ENCODE measurements at places on chromosomes 7 and 10.

GRCh38 chr10:44950326-44951225, 9.0 kb upstream of the RASSF4 start:
- no peak for DNase-seq

DNA sequence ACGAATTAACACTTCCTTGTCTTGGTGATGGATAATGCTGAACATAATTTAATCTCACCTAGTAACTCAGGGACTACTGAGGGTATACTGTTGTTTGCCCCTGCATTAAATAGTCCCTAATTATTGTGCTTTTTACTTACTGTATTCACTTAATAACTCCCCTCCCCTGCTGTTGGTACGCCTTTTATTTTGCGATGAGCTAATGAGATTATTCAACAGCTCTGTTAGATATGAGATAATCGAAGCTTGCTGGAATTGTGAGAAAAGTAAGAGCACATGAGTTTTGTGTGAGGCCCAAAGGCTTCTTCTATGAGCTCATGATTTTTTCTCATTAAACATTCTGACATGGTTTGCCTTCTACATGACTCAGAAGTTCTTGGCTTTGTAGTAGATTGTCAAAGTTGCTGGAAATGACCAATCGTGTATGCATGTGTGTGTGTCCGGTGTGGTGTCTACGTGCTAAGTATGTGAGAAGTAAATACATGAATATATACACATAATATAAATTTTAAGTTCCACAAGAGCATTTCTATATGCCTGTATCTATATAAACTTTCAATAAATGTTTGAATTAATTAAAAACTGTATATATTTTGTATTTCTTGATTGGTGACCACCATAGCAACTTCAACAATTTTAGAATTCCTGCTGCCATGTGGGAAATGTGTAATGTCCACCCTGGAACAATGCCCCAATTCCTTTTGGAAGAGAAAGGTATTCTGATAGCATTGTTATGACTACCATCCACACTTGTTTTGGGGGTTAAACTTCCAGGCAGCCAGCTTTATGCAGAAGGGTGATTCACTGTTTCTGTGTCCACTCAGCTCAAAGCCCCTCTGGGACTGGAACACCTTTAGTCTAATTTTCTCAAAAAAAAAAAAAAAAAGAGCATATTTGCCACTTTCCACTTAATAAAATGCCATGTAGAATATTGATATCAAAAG, 106.2 kb downstream of the SAMD9 start:
- DNase-seq: no peak

DNA sequence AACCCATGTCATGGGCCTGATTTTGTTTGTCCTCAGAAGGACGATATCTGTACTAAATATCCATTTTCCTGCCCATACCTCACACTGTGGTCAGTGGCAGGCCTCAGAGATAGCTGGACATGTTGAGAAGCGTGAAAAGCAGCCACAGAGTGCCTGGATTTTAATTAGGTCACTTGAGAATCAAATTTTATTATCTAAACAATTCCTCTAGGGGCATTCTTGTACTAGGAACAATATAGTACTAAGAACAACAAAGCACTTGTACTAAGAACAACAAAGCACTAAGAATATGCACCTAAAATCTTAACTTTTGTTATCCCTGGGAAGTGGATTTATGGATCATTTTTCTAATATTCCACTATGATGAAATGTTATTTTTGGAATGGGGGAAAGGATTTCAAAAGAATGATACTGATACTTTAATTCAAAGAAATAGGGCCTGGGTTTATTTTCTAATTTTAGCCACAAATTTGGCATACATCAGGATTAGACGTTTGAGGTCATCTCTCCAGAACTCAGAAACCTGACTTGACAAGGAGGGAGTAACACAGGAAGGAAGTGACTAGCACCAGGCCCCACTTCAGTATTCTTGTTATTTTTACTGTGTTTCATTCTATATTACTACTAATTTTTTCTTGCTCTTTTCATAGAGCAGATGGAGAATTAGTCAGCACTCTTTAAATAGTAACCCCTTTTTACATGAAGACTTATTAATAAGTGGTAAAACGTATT, 112.2 kb downstream of the EXOC4 start:
- no peak for DNase-seq

DNA sequence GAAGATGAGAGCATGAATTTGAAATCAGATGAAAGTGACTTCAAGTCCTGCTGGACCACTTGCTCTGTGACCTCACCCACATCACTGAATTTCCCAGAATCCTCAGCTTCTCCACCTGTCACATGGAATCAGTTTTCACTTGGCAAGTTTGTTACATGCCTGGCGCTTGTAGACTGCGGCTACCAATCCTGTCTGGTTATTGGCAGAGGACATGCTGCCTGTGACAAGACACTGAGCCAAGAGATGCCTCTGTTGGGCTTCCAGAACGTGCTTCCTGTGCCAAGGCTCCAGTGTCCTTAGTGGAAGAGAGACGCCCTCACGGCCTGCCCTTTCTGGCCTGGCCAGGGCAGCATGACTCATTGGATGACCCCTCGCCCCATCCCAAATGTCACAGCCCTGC, 4.4 kb upstream of the MYL10 start:
- no peak for DNase-seq

DNA sequence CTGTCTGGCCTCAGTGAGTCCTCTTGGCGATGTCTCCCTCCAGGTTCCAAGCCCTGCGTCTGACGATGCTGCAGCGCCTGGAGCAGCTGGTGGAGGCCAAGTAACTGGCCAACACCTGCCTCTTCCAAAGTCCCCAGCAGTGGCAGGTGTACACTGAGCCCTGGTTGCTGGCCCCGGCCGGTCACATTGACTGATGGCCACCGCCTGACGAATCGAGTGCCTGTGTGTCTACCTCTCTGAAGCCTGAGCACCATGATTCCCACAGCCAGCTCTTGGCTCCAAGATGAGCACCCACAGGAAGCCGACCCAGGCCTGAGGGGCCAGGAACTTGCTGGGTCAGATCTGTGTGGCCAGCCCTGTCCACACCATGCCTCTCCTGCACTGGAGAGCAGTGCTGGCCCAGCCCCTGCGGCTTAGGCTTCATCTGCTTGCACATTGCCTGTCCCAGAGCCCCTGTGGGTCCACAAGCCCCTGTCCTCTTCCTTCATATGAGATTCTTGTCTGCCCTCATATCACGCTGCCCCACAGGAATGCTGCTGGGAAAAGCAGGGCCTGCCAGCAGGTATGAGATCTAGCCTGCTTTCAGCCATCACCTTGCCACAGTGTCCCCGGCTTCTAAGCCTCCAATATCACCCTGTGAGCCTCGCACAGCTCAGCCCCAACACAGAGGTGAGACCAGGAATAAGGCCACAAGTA, 7.3 kb upstream of the ZNF22 start:
- DNase-seq: no peak

DNA sequence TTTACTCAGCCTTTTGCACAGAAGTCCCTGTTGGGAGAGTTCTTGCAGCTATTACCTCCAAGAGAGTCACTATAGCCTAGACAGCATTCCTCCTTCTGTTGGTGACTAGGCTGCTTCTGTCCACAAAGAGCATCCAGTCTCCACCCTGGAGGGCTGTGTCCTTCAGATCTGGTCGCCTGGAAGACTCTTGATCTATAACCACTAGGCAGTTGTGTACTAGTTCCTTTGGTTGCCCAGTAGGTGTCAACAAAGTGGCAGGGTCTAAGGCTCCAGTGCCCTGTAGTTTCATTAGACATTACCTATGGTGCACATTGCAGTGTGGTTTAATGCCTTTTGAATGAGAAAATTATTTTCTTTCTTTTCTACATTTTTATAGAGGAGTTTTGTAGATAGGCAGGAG, 11.3 kb upstream of the AKR1C2 start:
- no peak for DNase-seq

DNA sequence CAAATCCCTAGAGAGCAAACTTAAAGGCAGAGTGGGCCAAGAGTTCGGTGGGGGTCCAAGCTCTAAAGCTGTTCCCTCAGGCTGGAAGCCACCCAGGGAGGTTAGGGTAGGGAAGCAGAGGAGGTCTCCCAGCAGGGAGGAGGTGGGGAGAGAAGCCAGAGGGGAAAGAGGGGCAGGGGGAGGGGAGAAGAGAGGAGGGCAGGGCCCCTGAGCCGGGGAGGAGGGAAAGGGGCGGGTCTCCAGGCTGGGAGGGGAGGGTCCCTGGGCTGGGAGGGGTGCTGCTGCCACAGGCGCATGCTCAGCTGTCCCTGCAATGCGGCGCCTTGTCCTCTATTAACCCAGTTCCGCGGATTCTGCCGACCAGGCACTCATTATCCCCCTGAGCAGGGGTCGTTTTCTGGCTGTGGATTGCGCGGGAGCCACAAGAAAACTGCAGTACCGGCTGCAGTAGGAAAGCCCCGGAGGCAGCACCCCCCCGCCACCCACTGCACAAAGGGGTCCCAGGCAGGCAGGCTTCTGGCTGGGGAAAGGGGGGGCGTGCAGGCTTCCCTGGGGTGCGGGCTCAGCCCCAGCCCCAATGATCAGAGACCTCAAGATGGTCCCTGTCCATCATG, 49.3 kb downstream of the CAMK2B start:
- no peak for DNase-seq

DNA sequence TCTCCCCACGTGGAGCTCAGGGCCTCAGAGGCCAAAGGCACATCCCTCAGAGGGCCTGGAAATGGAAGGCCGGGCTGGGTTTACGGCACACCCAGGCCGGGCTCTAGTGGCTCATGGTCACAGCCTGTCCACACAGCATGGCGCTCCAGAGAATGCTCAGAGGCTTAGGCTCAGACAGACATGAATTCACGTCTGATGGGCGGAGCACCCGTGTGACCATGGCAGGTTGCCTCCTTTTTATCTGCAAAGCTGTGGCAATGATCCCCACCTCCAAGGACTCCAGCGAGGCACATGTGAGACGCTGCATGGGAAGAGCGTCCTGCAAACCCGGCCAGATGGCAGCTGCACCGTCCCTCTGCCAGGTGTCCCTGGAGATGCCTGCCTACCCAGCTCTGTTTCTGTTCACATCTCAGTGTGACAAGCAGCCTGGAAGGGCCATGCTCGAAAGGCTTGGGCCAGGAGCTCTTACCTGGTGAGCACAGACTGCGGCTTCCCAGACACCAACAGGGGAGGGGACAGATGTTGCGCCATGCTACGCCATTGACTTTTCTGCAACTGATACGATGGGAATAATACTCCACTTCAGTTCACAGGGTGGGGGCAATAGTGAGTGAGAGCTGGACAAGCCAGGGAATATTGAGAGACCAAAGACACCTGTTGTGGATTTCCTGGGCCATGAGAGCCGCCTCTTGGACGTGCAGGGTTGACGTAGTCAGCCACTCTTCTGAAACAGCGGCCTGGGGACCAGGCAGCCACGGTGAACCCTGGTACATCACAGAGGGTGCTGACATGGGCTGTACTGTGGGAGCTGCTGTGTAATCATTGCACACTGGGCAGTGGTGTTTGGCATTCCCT, 34.4 kb upstream of the FAM20C start:
- no peak for DNase-seq

- no peak for DNase-seq
Observed at GRCh38 chr10:35911954-35912353, 269.9 kb upstream of the FZD8 start.

- no peak for DNase-seq
Observed at GRCh38 chr7:93062599-93062998, 55.2 kb downstream of the SAMD9 start.

DNA sequence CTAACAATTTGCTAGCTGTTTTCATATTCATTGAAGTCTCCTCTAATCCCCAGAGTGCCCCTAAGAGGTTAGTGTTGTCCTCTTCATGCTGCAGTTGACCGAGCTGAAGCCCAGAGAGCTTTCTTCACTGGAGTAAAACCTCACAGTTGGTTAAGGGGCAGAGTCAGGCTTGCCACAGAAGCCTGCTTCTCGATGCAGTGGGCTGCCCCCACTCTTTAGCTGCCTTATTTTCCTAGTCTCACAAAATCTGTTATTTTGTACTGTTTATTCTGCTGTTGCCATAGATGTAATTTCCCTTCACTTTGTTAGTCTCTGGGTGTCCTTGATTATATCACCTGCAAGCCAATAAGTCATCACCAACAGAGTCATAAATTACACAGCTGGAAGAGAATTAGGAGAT, 56.3 kb upstream of the ZPBP start:
- DNase-seq: no peak

DNA sequence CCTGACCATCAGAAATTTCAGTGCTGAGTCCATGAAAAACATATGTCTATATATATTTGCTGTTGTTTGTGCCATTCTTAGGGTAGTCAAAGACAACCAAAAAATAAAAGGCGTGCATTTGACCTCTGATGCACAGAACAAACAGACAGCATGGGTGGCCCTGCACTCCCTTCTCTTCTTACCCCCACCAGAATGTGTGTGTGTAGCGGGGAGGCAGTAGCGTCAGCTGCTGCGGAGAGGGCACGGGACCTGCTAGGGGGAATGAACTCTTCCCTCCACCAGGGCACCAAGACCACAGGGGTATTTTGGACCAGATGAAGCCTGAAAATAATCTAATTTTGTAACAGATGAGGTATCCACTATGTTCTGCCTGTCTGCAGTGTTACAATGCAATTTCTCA, 277.7 kb upstream of the ZNF32 start:
- no peak for DNase-seq

- no peak for DNase-seq
Observed at GRCh38 chr7:48847917-48848316, 76.4 kb upstream of the CDC14C start.

GRCh38 chr7:1555046-1555812, 776 bp downstream of the TMEM184A start:
- DNase-seq: no peak

- no peak for DNase-seq
Observed at GRCh38 chr7:50138101-50138500, 45.1 kb upstream of the ZPBP start.

GRCh38 chr10:7704071-7705016, 1.2 kb downstream of the ITIH2 start:
- DNase-seq: no peak

DNA sequence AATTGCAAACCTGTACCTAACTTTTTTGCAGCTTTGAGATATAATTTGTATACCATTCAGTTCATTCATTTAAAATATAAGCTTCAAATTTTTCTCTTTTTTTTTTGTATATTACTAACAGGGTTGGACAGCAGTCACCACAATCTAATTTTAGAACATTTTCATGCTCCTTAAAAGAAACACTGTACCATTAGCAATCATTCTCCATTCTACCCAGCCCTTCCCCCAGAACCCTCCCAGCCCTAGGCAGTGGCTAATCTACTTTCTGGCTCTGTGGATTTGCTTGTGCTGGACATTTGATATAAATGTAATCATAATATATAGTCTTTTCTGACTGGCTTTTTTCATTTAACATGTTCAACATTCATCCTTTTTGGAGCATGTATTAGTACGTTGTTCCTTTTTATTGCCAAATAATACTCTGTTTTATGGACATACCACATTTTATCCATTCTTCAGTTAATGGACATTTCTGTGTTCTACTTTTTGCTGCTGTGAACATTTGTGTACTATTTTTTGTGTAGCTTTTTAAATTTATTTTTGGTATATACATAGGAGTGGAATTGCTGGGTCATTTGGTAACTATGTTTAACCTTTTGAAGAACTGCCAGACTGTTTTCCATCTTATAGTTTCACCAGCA, 40.9 kb upstream of the ST7 start:
- DNase-seq: no peak

GRCh38 chr10:97684866-97685394, 2.1 kb downstream of the AVPI1 start:
- no peak for DNase-seq

- no peak for DNase-seq
Observed at GRCh38 chr10:2990764-2991163, 76.6 kb upstream of the PFKP start.

Data from activated CD4-positive, alpha-beta T cell treated with anti-CD3 and anti-CD28 coated beads for 24 hours (primary cell).